ENCODE measurements at places on chromosomes 2 and 18.

- no peak for DNase-seq
Observed at GRCh38 chr2:236754271-236754944, 184.8 kb downstream of the ACKR3 start.

DNA sequence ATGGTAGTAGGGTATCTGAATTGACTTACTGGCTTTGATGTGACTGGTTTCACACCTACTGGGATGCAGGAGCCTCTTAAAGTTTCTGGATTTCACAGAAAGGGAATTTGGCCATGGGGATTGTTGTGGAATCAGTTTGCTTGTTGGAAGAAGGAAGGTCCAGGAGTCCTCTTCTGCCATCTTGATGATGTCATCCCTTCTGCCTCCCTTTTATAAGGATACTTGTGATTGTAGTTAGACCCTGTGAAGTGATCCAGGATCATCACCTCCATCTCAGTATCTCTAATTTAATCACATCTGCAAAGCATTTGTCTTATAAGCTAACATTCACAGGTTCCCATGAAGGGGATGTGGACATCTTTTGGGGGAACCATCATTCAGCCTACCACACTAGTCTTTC, 79.5 kb downstream of the CCDC138 start:
- no peak for DNase-seq

DNA sequence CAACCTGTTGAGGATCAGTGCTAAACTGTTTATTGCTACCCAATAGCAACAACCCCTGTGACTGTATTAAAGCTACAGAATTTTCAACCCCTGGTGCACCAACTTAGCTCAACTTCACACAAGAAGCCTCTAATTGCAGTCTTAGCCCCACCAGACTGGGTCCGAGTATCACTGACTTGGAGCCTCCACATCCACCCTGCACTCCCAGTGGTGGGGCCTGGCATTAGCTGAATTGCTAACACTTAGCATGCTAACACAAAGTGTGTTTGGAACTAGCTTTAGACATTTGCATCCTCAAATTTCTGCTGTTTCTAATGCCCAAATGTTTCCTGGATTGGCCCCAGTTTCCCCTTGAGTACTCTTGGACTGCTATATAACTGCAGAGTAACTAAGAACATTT, 298.6 kb downstream of the AGPS start:
- no peak for DNase-seq

GRCh38 chr2:209074711-209075110, 349.1 kb upstream of the MAP2 start:
- DNase-seq, result no peak

GRCh38 chr2:119649364-119649917, 29.6 kb upstream of the TMEM177 start:
- no peak for DNase-seq

DNA sequence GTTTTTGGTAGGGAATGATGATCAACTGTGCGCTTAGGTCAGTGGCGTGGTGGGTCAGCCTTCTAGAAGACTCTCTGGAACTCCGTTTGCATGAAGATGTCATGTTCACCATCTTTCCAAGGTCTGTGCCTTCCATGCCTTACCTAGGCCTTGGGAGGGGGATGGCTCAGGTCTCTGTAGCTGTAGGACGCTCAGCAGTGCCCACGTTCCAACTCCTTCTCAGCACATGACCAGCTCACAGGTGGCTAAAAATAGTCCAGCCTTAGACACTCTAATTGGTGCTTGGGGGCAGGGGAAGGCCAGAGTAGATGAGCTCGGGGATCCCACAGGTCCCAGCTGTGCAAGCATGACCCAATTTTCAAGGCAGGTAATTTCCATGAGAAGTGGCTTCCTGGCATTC, 42.3 kb upstream of the TEX51 start:
- DNase-seq, result no peak

DNA sequence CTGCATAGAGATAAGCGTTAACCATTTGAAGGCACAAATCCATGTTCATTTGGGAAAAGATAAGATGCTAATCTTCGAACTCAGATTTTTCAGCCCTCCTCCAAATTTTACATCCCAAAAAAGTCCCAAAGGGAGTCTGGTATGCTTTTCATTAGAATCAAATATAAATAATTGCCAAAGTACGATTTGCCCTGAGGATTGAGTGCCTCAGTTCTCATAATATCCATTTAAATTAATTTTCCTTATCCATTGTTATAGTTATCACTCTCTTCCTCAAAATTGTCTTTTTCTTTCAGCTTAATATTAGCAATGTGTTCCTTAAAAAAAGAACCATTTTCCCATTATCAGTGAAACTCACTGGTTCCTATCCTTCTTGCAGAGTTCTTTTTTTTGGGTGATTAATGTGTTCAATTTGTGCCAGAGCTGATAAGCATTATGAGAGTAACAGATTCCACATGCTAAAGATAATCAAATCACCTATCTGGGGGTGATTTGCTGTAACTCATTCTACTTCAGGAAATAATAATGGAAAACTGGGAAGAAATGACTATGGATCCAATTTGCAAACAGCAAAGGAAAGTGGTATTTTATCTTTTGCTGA, 686 bp downstream of the HNMT start:
- DNase-seq, result no peak

Measured in hematopoietic multipotent progenitor cell treated with erythropoietin and hydrocortisone succinate and interleukin-3 and kit ligand, for 17 days (in vitro differentiated cells).